ENCODE measurements at places on chromosomes 5 and 9.

- DNase-seq, result no peak
These were observed 18.4 kb downstream of the NKD2 start for GRCh38 chr5:1026700-1027621.

GRCh38 chr9:91154686-91155085, 207.0 kb downstream of the AUH start:
- DNase-seq, result no peak

- DNase-seq, result no peak
These were observed 82.6 kb downstream of the PBX3 start for GRCh38 chr9:125829743-125830142.

GRCh38 chr5:16754601-16755000, 137.8 kb upstream of the RETREG1 start:
- no peak for DNase-seq

DNA sequence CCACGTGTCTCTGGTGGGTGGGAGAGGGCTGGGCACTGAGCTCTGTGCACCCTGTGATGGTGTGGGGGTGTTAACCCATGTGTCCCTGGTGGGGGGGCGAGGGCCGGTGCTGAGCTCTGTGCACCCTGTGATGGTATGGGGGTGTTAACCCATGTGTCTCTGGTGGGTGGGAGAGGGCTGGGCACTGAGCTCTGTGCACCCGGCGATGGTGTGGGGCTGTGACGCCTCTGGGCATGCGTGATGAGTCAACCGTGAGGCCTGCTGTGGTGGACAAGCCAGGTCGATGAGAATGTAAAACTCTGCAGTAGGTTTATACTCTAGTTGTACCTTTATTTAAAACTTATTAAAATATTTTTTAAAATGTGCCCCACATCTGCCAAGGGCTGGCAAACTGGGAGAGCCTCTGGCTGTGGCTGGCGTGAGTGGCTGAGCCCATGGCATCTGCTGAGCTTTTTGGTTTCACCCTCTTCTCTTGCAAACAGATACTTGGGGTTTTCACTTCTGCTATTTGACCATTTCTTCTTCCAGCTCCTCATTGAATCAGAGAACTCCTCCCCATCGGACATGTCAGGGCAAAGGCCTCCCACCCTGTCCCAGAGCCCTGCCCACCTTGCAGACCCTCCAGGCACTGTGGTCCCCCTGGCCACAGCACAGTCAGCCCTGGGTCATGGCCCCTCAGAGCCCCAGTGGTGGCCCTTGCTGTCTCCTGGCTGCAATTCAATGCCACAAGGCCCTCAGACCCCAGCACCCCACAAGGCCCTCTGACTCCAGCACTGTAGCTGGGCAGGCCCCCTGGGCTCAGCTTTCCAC, 18.5 kb upstream of the EXOC3 start:
- no peak for DNase-seq

GRCh38 chr9:113570749-113571711, 107.5 kb downstream of the RGS3 start:
- DNase-seq, result no peak
